ENCODE measurements at places on chromosomes 6 and 20.
A peak's percentile ranks its signal among the peaks of the same experiment; 100 is the strongest.

- DNase-seq, result no peak
Measured at GRCh38 chr6:111238464-111239119, 151.3 kb downstream of the SLC16A10 start.

DNA sequence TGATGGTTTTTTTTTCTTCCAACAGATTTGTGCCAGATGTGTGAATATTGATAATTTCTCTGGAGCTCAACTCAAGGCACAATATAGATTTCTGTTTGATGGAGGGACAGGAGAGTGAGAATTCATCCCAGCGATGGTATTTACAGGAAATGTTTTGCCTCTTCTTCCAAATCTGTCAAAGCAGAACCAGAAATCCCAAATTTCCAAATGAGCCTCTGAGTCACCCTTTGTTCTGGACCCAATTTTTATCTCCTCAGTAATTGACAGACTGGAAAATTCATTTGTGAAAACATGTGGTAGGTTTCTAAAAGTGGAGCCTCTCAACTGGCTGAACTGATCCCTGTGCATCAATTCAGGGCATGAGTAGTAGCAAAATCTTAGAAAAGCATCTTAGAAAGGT is 223.2 kb upstream of the TSHZ2 start:
- DNase-seq, result no peak

DNA sequence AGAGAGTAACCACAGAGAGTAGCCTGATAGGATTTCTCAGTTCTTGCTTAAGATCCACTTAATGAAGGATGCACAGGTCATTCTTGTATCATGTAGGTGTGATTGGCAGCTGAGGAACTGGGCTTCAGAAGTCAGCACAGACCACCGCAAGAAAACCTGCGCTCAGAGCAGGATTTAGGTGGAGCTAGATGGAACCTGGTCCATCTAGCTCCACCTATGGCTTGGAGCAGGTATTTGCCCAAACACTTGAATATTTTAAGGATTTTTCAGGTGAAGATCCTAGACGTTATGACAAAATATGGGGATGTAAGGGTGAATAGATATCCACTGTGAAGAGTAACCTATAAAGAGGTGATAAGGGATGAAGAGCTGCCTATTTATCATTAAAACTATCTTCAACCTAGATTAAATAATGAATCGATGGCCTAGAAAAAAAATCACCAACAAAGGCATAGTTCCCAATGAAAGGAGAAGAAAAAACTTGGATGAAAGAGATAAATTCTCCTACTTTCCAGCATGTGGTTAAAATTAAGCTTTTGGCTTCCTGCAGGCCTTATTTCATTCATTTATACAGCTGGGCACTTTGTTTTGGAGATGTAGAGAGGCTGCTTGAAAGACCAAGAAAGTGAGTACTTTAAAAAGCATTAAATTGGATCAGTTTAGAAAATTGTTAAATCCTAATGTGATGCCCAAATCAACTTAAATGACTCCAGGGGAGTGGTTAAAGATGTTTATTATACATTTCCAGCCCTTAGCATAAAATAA is 778.4 kb upstream of the GJE1 start:
- no peak for DNase-seq

DNA sequence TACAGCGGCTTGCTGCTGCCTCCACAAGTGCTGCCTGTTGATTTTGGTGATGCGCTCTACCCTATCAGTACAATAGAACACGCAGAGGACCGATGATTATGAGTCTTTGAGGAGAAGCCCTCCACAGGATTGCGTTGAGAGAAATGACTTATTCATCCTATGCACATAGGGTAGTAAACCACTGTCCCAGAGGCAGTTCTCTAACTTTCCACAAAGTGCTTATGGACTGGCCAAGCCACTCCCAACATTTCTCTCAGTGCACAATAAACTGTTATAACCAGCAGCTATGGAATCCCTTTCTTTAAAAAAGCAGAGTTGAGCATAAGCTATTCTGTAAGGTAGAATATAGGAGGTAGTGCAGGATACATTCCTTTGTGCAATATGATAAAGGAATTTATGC is 48.2 kb upstream of the REV3L start:
- no peak for DNase-seq

DNA sequence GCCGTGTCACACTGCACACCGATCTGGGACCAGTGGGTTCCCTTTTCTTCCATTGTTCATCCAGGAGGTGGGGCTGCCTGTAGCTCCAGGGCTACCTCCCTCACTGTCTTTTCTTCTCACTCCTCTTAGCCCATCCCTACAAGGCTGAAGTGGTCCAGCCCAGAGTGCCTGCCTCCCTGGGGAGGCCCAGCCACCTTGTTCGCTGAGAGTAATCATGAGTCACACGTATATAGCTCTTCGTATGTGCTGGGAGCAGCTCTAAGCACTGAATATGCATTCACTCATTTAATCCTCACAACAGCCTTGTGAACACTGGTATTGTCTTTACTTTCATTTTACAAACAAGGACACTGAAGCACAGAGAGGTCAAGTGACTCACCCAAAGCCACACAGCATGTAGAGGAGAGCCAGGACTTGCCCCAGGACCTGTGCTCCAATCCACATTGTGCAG is 14.7 kb upstream of the CCDC167 start:
- DNase-seq, result no peak

DNA sequence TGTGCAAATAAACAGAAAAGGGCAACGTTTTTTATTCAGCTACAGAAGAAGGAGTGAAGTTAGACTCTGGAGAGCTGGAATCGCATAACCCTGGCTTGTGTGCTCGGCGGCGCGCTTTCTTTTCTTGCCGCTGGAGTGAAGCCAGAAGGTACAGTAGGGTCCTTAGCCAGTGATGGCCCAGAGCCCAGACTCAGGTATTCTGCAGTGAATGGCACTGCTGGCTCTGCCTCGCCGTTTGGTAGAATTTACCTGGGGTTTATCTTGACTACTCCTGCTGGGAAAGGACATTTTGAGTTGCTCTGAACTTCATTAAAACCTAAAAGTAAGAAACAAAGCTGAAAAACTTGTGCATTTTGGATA is 56.9 kb upstream of the TIAM2 start:
- DNase-seq, result no peak

DNA sequence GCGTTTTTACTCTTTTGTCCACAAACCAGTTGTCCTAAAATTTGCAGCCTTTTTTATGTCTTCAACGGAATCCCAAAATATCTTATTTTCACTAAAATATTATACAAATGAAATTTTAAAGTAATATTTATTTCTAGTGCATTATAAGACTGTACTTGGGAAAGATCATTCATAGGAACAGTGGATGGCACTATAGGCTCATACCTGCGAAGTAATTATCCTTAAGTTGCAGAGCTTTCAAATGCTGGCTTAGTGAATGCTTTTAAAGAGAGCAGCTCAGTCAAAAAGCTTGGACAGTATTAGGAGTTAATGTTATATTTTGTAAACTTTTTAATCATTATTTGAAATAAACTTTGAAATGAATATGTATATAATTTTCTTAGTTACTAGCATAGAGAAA is 254.9 kb downstream of the CDKAL1 start:
- no peak for DNase-seq

DNA sequence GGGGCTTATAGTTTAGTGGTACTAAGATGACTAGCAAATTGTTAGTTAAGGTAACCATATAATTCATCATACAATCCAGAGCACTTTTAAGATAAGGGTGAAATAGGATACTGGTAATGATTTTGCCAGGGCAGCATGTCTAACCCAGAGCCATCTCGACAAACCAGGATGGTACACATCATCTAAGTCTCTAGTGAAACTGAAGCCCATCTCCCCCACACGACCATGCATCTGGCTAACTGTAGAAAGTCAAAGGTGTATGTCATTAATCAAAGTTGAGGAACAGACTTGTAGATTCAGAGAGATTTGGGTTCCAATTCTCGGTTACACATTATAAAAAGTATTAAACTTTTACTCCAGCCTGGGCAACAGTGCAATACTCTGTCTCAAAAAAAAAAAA is 78.3 kb downstream of the PRKN start:
- no peak for DNase-seq

GRCh38 chr6:167751579-167752115 is 75.1 kb upstream of the AFDN start:
- DNase-seq, result no peak

GRCh38 chr20:17609811-17610377 is 40.0 kb downstream of the DSTN start:
- no peak for DNase-seq

DNA sequence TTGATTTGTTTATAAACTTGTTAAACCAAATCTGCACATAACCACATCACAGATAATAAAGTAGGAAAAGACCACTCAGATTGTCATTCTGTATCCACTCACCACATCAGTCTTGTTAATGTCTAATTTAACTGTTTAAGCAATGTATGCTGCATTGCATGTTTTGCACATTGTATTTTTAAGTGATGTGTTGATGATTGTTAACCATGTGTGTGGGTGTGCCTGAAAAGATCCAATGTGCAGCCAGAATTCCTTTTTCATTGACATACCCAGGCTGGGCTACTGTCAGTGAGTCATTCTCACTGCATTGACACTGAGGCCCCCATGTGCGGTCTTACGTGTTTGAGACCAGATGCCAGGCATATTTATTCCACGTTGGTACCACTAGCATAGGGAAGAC is 167.3 kb downstream of the TRMT11 start:
- no peak for DNase-seq

DNA sequence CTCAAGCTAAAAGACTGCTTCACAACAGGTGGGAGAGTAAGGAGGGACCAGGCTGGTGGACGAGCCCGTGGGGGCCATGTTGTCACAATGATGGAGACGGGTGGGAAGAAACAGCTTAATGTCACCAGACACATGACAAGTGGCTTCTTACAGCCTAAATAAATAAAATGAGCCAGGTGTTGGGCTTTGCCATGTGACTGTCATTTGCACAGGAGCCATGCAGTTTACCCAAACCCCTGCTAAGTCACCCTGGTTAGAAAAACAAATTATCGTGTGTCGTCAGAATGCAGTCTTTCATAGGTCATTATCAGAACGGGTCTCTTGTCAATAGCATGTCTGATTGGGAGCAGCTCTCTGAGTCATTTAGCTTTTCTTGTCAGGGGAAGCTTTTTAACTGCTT is 18.5 kb downstream of the BTBD3 start:
- no peak for DNase-seq

GRCh38 chr6:130138116-130138908 is 84.4 kb downstream of the SAMD3 start:
- peak; percentile 54 for DNase-seq

DNA sequence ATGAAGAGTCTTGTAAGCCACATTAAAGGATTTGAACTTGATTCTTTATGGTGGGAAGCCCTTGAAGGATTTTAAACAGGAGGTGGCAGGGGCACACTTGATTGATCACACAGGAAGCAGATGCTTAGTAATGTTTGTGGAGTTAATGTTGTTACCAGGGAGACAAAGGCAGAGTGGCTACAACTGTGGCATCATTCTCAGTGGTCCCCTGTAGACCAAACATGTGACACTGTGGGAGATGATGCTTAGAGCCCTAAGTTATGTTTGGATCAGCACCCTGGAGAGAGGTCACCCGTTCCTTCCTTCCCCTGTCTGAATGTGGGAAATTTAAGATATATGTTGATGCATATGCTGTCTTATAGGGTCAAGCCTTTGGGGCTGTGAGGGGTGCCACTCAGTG is 53.2 kb downstream of the EIF2S2 start:
- DNase-seq, result peak; percentile 46

DNA sequence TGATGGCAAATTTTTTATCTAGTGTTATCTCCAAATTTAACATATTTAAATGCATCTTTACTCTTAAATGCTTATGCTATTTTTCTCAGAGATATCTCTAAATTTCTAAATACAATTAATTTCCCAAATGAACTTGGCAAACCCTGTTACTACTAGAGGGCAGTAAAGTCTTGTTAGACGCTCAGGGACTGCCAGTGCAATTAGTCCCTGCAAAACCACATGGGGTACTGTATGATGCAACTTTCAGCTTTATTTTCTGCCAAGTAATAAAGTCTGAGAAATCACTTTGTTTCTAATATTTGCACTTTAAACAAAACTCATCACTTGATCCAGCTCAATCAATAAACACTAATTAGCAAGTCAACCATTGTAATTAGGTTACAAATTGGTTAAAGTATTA is 76.0 kb upstream of the ADGRB3 start:
- DNase-seq, result no peak

DNA sequence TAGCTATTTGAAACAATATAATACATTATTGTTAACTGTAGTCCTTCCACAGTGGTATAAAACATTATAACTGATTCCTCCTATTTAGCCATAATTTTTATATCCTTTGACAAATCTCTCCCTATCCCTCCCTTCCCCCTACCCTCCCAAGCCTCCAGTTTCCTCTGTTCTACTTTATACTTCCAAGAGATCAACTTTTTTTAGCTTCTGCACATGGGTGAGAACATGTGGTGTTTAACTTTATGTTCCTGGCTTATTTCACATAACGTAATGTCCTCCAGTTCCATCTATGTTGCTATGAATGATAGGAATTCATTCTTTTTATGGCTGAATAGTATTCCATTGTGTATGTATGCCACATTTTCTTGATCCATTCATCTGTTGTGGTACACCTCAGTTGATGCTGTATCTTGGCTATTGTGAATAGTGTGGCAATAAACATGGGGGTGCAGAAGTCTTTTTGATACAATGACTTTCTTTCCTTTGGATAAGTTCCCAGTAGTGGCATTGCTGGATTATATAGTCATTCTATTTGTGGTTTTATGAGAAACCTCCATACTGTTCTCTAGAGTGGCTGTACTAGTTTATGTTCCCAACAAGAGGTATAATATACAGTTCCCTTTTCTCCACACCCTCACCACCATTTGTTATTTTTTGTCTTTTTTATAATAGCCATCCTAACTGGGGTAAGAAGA is 205.0 kb downstream of the KCNQ5 start:
- DNase-seq, result no peak

GRCh38 chr20:438571-439469 is 23.5 kb downstream of the TBC1D20 start:
- DNase-seq, result peak; percentile 19

DNA sequence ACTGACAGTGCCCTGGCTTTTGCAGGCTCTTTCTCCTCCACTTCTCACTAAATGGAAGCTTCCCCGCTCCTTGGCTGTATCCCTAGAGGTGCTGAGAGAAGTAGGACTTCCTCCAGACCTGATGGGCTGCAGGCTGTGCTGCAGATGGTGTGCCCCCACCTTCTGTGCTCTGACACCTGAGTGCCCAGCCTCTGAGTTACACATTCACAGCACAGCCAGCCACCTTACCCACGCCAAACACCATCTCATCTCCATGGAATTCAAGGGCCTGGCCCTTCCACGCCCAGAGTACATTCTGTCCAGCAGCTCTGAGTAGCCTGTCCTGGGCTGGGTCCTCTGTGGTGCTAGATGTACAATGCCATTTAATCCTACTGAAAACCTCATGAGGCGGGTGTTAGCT is 5.3 kb downstream of the SFTA2 start:
- no peak for DNase-seq

DNA sequence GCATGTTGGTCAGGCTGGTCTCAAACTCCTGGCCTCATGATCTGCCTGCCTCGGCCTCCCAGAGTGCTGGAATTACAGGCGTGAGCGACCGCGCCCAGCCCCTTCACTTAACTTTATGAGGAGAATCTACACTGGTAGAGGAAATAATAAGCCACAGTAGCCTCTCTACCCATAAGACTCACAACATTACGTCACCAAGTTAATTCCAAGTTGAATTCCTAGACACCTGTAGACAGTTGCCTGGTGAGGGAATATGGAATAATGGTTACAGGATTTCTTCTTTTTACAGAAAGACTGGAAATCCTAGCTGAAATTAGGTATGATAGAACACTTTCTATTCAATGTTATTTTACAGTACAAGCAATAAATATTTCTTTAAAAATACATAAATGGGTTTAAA is 854.5 kb upstream of the EYS start:
- DNase-seq, result no peak
